BE2C (cell line): ENCODE measurements at places on chromosomes 12 and 14.

DNA sequence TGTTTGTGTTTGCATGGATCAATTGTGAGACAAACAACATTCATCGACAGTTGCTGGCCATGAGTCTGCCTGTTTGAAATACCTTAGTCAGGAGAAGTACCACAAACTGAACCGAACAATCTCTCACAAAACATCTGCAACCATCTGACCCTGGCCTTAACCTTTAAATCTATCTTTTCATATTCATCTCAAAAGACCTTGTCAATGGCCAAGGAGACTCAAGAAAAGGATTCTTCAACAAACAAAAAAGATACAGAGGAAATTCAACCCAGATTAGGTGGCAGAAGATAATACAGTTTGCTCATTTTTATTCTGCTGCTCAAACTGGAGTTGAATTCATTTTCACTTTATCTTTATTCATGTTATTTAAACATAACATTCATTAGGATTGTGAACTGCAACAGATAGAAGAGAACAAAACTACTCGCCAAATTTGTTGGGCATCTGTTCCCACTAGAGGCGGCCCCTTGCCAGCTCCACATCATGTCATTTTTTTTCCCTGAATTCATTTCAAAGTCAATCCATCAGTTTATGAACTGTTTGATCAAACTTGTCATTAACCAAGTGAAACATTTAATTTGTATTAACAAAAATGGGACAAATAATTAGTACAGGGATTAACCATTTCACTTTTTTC is 152.3 kb upstream of the OTX2 start:
- no peak for DNase-seq

GRCh38 chr12:22103418-22103817 is 57.4 kb downstream of the CMAS start:
- DNase-seq, result no peak

GRCh38 chr12:127108360-127109215 is 1158.4 kb upstream of the TMEM132C start:
- DNase-seq, result peak; percentile 23

GRCh38 chr12:104793285-104793684 is 164.8 kb downstream of the SLC41A2 start:
- DNase-seq, result peak; percentile 15

- no peak for DNase-seq
Observed at GRCh38 chr14:54715239-54715638, 148.3 kb downstream of the SAMD4A start.
